AG10803 (cell line): ENCODE measurements at places on chromosomes 12 and 14.

GRCh38 chr12:92539110-92539749, 163.6 kb upstream of the PLEKHG7 start:
- DNase-seq, result peak; percentile 56

DNA sequence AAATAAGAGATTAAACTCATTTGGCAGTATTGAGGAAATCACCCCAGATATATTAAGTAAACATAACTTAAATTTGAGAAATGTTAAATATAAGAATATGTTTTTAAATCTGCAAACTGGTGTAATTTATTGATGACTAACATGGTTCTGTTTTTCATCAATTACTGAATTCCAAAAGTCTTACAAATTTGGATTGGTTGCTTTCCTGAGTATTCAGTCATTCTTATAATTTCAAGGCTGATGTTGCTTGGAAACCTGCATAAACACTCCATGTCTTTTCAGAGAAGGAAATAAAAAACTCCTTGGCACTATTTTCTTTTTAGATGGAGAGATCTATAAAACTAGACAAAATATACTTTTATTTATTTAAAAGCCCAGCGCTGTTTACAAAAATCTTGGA, 71.7 kb downstream of the NOVA1 start:
- DNase-seq, result peak; percentile 63

GRCh38 chr14:44449680-44450079, 57.4 kb downstream of the FSCB start:
- DNase-seq, result no peak

DNA sequence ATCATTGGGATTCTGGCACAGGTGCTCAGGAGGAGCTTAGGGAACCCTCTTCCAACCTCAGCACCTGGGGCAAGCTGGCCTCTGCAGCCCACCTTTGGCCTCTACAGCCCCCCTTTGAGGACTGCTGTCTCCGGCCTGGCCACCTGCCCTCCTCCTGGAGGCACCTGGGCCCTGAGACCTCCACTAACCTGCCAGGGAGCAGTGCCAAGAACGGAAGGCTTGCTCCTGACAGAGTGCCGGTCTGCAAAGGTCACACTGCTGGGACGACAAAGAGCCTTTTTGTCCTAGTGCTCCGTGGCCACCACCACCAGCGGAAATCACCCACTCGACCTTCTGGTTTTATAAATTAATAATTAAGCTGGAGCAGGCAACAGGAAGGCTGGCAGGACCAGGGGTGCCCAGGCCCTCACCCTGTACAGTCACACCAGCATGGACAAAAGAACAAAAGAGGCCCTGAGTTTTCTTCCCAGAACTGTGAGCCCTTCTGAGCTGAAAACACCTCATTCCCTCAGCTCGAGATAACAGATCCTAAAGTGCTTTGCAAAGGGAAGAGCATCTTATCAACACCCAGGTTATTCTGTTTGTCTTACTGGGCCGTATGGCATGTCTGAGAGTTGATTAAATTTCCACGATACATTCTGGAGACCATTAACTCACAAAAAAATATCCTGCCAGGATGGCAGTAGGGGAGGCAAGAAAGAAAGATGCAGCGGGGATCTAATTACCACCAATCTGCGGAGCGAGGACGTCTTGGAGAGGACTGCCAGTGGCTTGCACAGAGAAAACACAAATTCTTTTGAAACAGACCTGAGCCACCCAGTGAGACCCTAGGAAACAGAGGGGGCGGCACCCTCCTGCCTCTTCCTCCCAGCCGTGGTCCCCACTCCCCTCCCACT, 8.2 kb downstream of the TESC start:
- DNase-seq, result no peak

DNA sequence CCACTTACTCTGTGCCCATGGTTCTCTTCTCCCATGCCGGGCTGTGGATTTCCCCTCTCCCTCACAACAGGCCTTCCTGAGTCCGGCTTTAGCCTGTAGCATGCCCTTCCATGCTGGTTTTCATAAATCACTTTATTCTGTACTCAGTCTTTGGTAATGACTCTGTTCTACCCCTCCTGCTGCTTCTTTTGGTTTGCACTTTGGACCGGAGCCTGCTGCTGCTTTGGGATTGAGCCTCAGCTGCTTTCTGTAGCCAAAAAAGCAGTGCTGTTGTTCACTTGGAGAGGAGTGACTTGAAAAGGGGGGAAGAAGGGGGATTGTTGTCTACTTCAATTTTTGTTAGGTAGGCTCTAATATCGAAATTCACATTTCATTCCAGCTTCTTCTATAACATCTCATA, 8.5 kb upstream of the SLC6A13 start:
- DNase-seq, result no peak

DNA sequence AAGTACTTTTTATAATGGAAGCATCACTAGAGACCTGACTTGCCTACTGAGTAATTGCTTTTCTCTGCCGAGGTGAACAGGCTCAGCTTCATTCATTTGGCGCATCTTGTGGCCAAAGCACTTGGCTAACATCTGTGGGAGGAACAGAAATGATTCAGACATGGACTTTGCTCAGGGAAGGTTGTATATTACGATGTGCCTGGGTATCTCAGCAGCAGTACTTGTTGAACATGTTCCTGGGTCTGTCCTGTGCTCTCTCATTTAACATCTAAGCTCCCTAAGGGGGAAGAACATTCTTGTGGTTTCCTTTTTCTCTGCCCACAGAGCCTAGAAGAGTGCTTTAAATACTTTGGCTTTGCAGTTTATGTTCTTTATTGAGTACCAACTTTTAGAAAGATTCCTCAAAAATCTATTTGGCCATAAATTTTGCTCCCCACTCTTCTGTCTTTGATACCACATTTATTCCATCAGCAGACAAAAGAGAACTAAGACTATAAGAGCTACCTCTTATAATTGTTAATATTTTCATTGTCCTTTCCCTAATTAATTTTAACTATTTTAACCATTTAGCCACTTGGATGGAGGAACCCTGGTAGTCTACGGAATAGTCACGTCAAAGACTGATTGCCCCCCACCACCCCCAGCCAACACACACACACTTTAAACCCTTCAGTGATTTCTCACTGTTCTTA, 101.2 kb upstream of the EGLN3 start:
- peak; percentile 85 for DNase-seq

- no peak for DNase-seq
Observed at GRCh38 chr12:27274706-27275105, 30.6 kb downstream of the STK38L start.

GRCh38 chr12:76545486-76545885, 14.1 kb downstream of the OSBPL8 start:
- no peak for DNase-seq

- DNase-seq, result no peak
Observed at GRCh38 chr14:104404922-104405321, 174.6 kb upstream of the C14orf180 start.

DNA sequence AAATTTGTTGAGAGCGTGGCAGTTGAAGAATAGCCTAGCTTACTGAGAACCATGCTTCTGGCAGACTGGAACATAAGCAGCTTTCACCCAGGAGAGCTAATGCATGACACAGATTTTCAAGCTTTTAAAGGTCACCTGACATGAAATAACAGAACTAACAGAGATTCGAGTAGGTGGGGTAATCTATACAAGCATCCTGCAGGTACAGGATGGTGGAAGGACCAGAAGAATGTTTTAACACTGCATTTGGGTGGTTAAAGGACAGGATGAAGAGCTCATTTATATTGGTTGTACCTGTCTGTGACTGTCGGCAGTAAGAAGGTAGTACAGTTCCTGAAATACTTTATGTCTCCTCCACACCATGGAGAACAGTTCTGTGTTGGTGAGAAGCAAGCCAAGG, 8.9 kb downstream of the PELI2 start:
- DNase-seq, result no peak

GRCh38 chr14:24857277-24857676, 192.7 kb downstream of the STXBP6 start:
- DNase-seq, result no peak

- DNase-seq, result peak; percentile 72
Observed at GRCh38 chr14:65412856-65413738, 567 bp downstream of the FUT8 start.

DNA sequence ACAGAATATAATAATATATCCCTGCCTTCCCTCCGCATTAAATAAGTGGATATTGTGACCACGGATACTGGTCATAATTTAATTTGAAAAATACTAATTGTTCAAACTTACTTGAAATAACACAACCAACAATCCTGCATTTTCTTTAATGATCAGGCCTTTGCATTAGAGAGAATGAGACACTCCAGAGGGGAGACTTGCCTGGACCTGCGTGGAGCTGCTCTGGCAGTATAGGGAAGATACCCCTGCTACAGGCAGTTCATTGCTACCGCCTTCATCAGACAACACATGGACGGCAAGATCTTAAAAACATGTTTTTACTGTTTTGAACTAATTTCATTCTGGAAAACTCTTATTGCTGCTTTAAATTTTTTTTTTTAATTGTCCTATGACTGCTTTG, 211.0 kb upstream of the FAR2 start:
- no peak for DNase-seq

DNA sequence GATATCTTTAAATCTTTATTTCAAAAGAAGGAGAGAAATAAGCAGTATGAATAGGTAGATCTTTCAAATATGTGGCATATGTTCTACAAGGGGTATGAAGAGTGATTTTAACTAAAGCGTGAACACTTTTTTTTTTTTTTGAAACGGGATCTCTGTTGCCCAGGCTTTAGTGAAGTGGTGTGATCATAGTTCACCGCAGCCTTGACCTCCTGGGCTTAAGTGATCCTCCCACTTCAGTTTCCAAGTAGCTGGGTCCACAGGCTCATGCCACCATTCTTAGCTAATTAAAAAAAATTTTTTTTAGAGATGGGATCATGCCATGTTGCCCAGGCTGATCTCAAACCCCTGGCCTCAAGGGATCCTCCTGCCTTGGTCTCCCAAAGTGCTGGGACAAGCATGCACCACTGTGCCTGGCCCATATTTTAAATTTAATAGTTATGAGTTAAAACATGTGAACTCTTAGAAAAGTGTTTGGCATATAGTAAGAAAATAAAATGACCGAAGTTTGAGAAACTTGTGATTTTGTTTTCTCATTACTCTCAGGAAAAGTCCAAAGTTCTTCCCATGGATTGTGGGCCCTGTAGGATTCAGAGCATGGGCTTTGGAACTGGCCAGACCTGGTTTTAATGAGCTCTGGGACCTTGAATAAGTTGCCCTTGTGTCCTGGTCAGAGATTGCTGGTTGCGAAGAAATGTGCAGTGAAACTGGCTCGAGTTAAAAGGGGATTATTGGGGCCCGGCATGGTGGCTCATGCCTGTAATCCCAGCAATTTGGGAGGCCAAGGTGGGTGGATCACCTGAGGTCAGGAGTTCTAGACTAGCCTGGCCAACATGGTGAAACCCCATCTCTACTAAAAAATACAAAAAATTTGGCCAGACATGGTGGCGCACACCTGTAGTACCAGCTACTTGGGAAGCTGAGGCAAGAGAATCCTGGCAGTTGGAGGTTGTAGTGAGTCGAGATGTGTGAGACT, 27.0 kb downstream of the SLC17A8 start:
- DNase-seq, result no peak

- DNase-seq, result no peak
Observed at GRCh38 chr14:72014486-72014885, 82.3 kb downstream of the RGS6 start.

GRCh38 chr14:94918896-94919295, 149.0 kb upstream of the GSC start:
- no peak for DNase-seq

GRCh38 chr14:88346048-88346639, 23.1 kb upstream of the KCNK10 start:
- DNase-seq, result no peak

- no peak for DNase-seq
Observed at GRCh38 chr14:105375635-105376057, 22.7 kb upstream of the TEX22 start.

DNA sequence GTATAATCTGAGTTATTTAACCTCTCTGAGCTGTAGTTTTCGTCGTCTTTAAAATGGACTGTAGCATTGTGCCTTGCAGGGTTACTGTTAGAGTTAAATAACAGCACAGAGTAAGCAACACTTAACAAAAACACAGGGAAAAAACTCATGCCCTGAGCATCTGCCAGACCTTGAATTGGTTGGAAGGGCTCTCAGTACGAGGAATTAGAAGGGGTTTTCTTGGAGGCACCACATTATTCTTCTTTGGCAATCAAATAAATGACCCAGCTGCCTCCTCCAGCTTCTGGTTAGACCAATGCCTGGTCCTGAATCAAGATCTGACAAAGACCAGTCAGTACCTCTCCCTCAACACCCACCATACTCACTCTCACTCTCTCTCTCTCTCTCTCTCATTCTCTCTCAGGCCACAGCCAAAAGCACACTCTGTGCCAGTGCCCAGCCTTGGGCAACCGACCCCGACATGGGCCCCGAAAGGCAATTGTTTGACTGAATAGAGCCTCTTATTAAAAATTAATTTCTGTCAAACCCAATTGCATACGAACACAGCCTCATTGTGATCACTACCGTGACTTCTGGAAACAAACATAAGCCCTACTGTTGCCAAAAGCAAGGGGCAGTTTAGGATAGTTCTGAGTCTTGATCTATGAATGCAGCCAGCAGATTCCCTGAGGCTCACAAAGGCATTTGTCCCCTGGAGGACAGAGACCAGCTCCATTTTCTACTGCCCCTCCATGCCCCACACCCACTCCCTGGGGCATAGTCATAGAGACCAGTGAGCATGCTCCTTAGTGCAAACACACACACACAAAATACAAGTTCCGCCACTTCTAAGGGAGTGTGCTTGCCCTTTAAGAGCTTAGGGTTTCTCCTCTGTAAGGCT, 23.9 kb downstream of the DUSP6 start:
- DNase-seq, result no peak

- no peak for DNase-seq
Observed at GRCh38 chr12:88435334-88436076, 144.8 kb downstream of the KITLG start.

- DNase-seq, result peak; percentile 15
Observed at GRCh38 chr14:69441948-69442347, 42.6 kb upstream of the PLEKHD1 start.

- no peak for DNase-seq
Observed at GRCh38 chr14:23113431-23114119, 5.5 kb downstream of the CEBPE start.

DNA sequence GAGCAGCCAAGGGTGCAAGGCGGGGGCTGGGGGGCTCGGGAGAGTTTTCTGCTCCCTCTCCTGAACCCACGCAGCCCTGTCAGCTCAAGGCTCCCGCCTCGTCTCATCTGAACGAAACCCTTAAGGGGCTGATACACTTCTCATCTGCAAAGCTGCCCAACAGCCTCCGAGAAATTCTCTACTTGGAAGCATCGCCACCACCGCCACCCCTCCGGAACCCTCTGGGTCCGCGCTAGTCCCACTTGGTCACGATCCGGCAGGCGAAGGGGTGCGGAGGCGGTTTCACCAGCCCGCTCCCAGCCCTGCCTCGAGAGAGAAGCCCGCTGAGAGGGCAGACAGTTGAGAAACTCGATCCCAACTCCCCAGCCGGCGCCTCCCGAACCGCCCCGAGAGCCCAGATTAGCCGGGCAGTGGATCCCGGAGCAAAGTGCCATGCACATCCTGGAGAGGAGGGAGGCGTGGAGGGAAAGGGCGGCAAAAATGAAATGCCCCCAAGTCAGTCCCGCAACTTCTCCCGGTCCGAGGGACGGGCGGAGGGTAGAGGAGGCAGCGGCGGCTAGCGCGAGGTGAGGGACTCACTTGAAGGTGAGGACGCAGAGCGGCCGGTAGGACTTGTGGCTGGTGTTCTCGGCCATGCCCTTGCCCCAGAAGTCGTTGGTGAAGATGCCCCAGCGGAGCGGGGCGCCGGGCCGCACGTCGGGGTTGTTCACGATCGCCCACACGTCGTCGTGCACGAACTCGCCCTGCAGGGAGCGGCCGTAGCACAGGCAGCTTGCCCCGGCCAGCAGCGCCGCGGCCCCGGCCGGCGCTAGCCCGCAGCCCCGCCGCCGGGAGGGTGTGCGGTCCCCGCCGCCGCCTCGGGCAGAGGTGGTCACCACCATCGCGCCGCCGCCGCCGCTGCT, 620 bp downstream of the TMTC1 start:
- DNase-seq, result no peak
